ENCODE measurements at places on chromosomes 11 and 22.

DNA sequence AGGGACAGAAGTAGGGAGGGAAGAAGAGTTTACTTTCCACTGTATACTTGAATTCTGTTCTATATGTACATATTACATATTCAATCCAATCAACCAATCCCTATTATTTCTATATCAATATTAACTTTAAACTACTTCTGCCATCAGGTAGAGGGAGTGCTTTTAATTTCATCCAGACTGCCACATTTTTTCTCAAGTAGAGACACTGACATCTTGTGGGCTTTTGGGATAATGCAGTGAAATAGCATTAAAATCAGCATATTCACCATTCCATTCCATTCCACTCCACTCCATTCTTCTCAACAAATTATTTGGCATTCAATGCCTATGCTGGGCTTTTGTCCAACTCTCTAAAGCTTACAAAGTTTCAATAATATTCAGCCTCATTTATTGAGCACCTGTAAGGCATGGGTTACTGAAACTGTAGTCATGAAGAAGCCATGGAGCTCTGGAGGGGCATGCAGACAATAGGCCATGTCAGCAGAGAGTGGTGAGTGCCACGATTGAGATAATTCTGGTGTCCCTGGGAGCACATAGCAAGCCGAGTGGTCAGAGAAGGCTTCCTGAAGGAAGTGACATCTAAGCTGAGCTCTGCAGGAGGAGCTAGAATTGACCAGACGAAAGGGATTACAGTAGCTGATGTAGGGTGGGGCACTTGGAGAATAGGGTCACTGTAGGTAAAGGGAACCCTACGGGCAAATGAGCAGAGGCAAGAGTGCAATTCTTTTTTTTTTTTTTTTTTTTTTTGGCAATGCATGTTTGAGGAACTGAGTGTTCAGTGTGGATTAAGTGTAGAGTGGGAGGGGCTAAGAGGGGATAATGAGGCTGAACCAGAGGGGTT is 12.8 kb upstream of the CLPB start:
- DNase-seq: peak; percentile 73

DNA sequence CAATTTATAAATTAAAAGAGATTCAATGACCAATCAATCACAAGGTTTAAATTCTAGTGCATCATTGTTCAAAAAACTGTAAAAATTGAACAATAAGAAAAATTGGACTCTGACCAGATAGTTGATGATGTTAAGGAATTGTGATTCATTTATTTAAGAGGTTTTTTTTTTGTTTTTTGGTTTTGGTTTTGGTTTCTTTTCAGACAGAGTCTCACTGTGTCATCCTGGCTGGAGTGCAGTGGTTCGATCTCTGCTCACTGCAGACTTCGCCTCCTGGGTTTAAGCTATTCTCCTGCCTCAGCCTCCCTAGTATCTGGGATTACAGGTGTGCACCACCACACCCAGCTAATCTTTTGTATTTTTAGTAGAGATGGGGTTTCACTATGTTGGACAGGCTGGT is 17.1 kb upstream of the EIF3M start:
- DNase-seq: no peak

- no peak for DNase-seq
Observed at GRCh38 chr22:17083811-17084441, 874 bp upstream of the IL17RA start.

DNA sequence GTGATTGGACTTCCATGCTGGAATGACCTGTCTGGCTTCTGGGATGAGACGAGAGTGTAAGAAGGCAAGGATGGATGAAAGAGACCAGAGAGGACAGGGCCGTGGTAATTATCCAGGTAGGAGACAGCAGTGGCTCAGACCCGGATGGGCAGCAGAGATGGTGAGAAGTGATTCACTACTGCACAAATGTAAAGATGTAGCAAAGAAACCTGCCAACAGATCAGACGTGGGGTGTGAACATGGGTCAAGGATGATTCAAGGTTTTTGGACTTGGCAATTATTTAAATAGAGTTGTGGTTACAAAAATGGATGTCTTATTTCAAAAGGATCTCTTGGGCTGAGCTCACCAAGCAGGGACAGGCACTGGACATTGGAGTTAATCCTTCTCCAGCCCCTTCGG is 32.7 kb downstream of the RIBC2 start:
- DNase-seq: no peak

DNA sequence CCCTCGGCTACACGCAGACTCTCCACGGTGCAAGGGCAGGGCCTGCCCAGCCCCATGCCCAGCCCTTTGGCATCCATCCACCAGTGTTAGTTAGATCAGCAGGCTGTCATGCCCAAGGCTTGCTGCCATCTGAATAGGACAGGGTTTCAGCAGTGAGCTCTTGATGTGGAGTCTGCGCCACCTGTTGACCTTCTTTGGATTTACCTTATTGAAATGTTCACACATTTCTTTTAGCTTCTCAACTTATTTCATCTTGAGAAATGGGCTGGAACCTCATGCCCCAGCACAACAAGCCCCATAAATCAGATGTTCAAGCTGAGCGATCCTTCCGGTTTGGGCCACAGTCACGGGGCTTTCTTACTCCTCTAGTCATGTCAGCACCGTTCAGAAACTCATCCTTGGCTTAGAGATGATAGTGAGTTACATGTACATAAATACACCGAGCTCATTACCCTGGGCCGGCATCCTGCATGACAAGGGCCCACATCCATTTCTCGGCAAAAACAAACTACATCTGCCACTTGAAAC is 61.7 kb downstream of the PARVB start:
- DNase-seq: peak; percentile 52

GRCh38 chr11:122898799-122899198 is 16.2 kb downstream of the JHY start:
- no peak for DNase-seq

- no peak for DNase-seq
Observed at GRCh38 chr11:44923806-44924205, 26.9 kb downstream of the TP53I11 start.

- DNase-seq: no peak
Observed at GRCh38 chr11:94773842-94774241, 5.7 kb downstream of the AMOTL1 start.

GRCh38 chr22:39362932-39363331 is 13.1 kb downstream of the SYNGR1 start:
- no peak for DNase-seq

GRCh38 chr11:61201476-61201875 is 1.8 kb upstream of the PGA3 start:
- DNase-seq: no peak

All from fibroblast of skin of scalp (primary cell).